ENCODE measurements at places on chromosomes 12 and 14. TPM values are rescaled to one million over a fixed set of nuclear protein-coding genes. Genes with fewer than 3 reads are reported as not detected.

- no peak for DNase-seq
Measured at GRCh38 chr14:103055695-103056094, 1.7 kb downstream of the CDC42BPB start.

- no peak for DNase-seq
Measured at GRCh38 chr12:46445093-46445492, 72.5 kb upstream of the SLC38A2 start.

Gene ADAM21
- polyA plus RNA-seq: 0.93 TPM

DNA sequence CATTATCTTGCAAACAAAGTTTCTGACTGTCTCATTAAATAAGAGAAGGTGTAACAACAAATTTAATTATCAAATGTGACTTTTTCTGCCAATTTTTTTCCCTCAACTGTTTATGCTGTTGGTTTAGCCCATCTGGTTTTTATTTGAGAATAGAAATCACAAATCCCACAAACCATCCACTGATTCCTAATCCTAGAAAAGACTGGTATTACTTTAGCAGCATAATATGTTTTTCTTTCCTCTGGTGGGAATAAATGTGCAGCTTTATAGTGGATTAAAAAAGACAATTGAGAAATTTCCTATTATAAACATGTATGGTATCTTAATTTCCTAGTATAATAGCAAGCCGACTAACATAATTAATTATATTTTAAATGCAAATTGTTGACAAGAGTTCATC, 257.9 kb upstream of the FOXN3 start:
- no peak for DNase-seq

DNA sequence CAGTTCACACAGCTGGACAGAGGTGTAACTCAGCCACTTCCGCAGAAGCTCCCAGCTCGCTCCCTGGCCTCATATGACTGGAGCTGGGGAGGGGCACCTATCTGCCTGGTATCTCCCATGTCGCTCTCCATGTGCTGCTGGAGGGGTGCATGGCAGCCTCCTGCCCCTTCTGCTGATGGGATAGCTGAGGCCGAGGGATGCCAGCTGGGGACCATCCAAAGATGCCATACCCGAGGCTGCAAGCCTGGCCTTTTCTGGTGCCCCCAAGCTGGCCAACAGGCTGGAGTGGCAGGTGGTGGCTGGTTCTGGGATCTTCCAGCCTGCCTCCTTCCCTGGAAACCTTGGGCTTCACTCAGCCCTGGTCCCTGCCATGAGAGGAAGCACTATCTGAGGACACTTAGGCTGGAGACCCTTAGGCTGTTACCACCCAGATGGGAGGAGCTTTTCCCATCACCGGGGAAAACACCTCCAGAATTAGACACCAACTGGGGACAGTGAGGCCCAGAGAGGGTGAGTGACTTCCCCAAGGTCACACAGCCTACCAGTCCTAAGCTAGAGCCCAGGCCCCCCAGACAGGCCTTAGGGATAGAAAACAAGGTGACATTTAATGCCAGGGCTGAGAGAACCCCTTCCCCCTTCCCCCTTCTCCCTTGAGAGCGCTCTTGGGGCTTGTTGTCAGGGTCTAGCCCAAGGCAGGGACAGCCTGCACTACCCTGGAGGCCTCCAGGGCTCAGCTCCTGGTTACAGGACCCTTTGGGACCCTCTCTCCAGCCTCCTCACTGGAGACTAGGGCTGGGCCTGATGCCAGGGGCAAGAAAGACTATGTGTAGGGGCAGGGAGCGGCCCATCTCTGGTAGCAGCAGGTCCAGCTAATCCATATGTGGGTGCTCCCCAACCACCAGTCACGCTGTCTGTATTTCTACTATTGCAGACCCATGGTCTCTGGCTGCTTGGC, 7.1 kb downstream of the DTX1 start:
- DNase-seq: no peak

Gene GSG1
- 0.71 TPM for polyA plus RNA-seq

Gene USP44
- polyA plus RNA-seq: 2.4 TPM

GRCh38 chr14:54650331-54650958, 83.5 kb downstream of the SAMD4A start:
- DNase-seq: no peak

Gene METAP2
- 171 TPM for polyA plus RNA-seq

Measured in left kidney (tissue), 8 donors.